ENCODE measurements at places on chromosomes 2 and 18. TPM values are rescaled to one million over a fixed set of nuclear protein-coding genes. Genes with fewer than 3 reads are reported as not detected.

- peaks cover 23% of the 10 kb centered on the region for H3K4me1 ChIP-seq
- DNase-seq, result no peak
- no peaks in the 10 kb centered on the region for H3K27me3 ChIP-seq
- peak overlapping the region; percentile 46 for H3K27ac ChIP-seq
These were observed 58.5 kb downstream of the HS1BP3 start for GRCh38 chr2:20592106-20593071.

- H3K27me3 ChIP-seq, result no peaks in the 10 kb centered on the region
- peak overlapping the region; percentile 34 for H3K27ac ChIP-seq
- no peak for DNase-seq
- H3K36me3 ChIP-seq, result peaks cover 34% of the 10 kb centered on the region
These were observed 104.9 kb downstream of the C2orf74 start for GRCh38 chr2:61266632-61267505.

GRCh38 chr2:36553683-36554082 lies 44.3 kb downstream of the FEZ2 start:
- H3K4me1 ChIP-seq, result peaks cover 9% of the 10 kb centered on the region
- H3K27ac ChIP-seq, result no peak overlapping the region
- DNase-seq, result no peak
- no peaks in the 10 kb centered on the region for H3K27me3 ChIP-seq
- H3K36me3 ChIP-seq, result peaks cover 31% of the 10 kb centered on the region
- H3K4me3 ChIP-seq, result no peak overlapping the region

- H3K27ac ChIP-seq, result no peak overlapping the region
- DNase-seq, result no peak
- no peak overlapping the region for H3K4me3 ChIP-seq
- no peaks in the 10 kb centered on the region for H3K36me3 ChIP-seq
- H3K4me1 ChIP-seq, result peaks cover 40% of the 10 kb centered on the region
These were observed 170.3 kb downstream of the HDAC4 start for GRCh38 chr2:239230318-239231052.

GRCh38 chr2:99524056-99524455 lies 34.2 kb upstream of the REV1 start:
- H3K4me1 ChIP-seq, result peaks cover 5% of the 10 kb centered on the region
- DNase-seq, result no peak
- H3K4me3 ChIP-seq, result no peak overlapping the region
- peaks cover 4% of the 10 kb centered on the region for H3K27me3 ChIP-seq

- H3K27me3 ChIP-seq, result no peaks in the 10 kb centered on the region
- no peak for DNase-seq
- H3K4me1 ChIP-seq, result no peaks in the 10 kb centered on the region
These were observed 41.3 kb upstream of the PCBP1 start for GRCh38 chr2:70045932-70046331.

DNA sequence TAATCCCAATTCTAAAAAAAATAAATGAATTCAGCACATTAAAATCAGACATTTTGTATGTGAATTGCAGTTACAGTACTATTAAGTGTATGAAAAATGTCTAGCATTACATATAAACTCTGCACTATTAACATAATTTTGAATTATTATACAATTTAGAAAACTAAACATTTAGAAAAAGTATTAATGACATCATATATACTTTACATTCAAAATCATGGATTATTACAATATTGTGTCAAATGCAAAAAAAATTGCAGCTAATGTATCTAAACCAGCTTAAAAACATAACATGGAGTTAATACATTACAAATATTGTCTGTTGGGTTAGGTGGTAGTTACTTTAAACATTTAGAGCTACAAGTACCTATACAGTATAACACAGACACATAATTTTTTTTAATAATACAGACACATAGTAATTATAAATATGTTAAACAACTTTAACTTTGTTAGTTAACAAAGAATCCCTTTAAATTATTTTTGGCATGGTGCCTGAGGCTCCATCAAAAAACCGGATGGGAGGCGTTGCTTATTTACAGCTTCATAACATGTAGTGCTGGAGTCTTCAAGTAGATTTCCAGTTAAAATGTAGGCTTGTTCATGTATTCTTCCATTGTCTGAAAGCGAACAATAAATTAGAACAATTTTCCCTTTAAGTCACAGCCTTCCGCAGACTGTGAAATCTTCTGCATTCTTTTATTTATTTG lies 79.1 kb downstream of the AP1S3 start:
- no peak overlapping the region for H3K27ac ChIP-seq
- peaks cover 11% of the 10 kb centered on the region for H3K4me1 ChIP-seq
- no peak overlapping the region for H3K4me3 ChIP-seq
- DNase-seq, result no peak

DNA sequence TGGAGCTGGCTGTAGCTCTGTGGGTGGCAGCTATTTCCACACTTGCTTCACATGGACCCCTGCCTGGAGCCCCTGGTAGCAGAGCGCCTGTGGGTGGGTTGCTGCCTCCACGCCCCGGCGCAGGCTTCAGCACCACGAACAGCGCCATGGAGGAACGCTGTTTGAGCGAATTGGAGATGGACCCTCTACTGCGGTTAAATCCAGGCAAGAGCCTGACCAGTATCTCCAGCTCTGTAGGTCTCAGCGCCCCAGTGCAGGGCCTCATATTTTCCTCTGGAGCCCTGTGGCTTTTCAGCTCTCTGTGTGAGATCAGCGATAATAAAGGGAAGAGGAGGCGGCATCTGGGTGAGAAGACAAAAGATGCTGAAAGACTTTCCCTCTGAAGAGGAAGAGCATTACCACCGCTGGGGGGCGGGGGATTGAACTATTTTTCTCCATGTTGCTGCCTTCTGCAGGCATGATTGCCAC lies 12.0 kb downstream of the ONECUT2 start:
- peak; percentile 83 for DNase-seq
- H3K27ac ChIP-seq, result no peak overlapping the region
- H3K27me3 ChIP-seq, result peaks cover 81% of the 10 kb centered on the region
- no peak overlapping the region for H3K4me3 ChIP-seq

DNA sequence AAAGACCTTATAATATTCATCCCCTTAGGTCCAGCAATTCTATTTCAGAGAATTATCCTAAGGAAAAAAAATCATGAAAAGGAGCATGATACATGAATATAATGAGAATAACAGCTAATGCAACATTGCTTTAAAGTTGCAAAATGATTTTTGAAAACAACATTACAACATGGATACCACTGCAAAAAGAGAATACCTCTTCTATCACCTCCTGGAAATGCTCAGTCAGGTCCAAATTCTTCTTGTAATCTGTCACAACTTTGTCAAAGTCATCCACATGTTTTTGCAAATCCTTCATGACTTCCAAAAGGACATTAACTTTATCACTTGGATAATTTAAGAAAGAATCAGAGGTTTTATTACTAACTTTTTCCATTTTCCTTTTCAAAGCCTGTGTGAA lies 47.9 kb upstream of the TTN start:
- no peak for DNase-seq
- H3K36me3 ChIP-seq, result no peaks in the 10 kb centered on the region
- H3K27ac ChIP-seq, result no peak overlapping the region
- H3K4me1 ChIP-seq, result no peaks in the 10 kb centered on the region

DNA sequence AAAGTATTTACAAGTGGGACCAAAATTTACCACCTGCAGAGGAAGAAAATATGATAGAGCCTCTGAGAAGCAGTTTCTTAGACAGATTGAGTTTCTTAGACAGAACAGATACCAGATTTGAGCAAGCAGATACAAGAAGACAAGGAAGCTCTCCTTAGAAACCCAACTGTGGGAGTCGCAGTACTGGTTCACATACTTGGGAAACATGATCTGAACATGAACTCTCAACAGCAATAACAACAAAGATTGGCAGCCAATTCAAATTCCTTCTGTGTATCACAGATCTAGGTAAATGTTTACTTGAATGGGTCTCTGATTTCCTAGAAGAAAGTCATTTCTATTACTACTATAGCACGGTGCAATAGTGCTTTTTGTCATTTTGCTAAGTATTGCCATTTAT lies 82.1 kb downstream of the OLA1 start:
- H3K36me3 ChIP-seq, result peaks cover 30% of the 10 kb centered on the region
- DNase-seq, result no peak

DNA sequence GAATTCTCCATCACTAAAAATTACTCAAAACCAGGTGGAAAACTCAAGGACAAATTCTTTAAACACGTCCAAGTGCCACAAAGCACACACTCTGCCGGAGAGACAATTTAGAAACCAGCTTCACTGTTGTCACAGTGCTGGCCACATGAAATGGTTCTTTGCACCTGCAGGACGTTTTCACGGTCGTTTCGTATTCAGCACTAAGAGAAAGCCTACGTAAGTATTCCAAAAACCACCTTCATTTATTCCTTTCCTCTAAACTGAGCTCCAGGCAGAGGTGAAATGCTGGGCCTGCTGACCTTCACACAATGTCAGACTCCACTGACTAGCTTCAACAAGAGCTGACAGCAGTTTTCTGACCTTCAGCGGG lies 680 bp downstream of the ATP5F1A start:
- peaks cover 9% of the 10 kb centered on the region for H3K36me3 ChIP-seq
- H3K4me1 ChIP-seq, result peaks cover 9% of the 10 kb centered on the region
- peak overlapping the region; percentile 98 for H3K27ac ChIP-seq
- no peak for DNase-seq
- no peaks in the 10 kb centered on the region for H3K27me3 ChIP-seq

- no peak overlapping the region for H3K27ac ChIP-seq
- peaks cover 5% of the 10 kb centered on the region for H3K4me1 ChIP-seq
- H3K27me3 ChIP-seq, result no peaks in the 10 kb centered on the region
- no peaks in the 10 kb centered on the region for H3K36me3 ChIP-seq
- no peak for DNase-seq
- H3K4me3 ChIP-seq, result no peak overlapping the region
These were observed 121.4 kb downstream of the FSHR start for GRCh38 chr2:49032936-49033335.

- H3K36me3 ChIP-seq, result no peaks in the 10 kb centered on the region
- H3K27me3 ChIP-seq, result no peaks in the 10 kb centered on the region
- no peak overlapping the region for H3K27ac ChIP-seq
- H3K4me3 ChIP-seq, result no peak overlapping the region
- H3K4me1 ChIP-seq, result no peaks in the 10 kb centered on the region
- DNase-seq, result no peak
These were observed 845.3 kb upstream of the GCFC2 start for GRCh38 chr2:76556018-76556417.

- H3K27ac ChIP-seq, result no peak overlapping the region
- peaks cover 10% of the 10 kb centered on the region for H3K4me1 ChIP-seq
- no peaks in the 10 kb centered on the region for H3K36me3 ChIP-seq
- no peak overlapping the region for H3K4me3 ChIP-seq
- H3K27me3 ChIP-seq, result no peaks in the 10 kb centered on the region
- DNase-seq, result no peak
These were observed 2082.3 kb upstream of the CELF4 start for GRCh38 chr18:39647627-39648534.

The ORC4 gene
- total RNA-seq, result 59.1 TPM

The PLGLB1 gene
- total RNA-seq, result 6.4 TPM

The NAT8 gene
- total RNA-seq, result not detected

The NXPH2 gene
- 1.1 TPM for total RNA-seq

The CYS1 gene
- total RNA-seq, result 0.79 TPM

The OSR1 gene
- 55.7 TPM for total RNA-seq

All from type B pancreatic cell (in vitro differentiated cells).